ENCODE measurements at places on chromosomes 5 and 9.

DNA sequence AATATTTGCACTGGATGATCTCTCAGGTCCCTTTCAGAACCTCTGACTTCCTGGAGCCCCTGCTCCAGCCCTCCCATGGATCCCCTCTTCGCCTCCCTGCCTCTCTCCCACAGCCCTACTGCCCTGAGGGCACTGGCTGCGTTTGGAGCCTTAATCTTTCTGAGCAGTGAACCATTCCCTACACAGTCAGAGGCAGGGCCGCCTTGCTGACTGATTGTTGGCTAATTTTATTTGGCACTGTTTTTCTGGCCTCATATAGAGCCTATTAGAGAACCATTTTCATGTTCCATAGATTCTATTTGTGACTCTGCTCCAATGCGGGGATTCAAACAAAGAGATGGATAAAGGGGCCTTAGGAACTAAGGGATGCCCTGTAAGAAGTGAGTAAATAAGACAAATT, 91.1 kb downstream of the BRINP1 start:
- DNase-seq, result no peak

DNA sequence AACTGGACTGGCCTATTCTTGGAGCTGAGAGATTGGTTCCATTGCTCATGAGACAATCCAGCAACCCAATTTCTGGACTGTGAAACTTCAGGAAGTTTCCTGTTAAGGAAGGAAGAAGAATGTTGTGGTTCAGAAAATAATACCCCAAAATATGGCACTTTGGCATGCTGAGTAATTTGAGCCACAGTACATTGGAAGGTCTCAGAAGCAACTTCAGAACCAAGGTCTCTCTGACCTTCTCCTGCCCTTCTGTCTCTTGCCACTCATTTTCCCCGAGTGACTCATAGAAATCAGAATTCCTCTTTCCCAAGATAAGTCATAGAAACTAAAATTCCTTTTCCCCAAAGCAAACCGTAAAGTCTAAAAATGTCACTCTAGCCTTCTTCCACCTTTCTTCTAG, 1366.1 kb downstream of the PTPRD start:
- DNase-seq, result no peak

DNA sequence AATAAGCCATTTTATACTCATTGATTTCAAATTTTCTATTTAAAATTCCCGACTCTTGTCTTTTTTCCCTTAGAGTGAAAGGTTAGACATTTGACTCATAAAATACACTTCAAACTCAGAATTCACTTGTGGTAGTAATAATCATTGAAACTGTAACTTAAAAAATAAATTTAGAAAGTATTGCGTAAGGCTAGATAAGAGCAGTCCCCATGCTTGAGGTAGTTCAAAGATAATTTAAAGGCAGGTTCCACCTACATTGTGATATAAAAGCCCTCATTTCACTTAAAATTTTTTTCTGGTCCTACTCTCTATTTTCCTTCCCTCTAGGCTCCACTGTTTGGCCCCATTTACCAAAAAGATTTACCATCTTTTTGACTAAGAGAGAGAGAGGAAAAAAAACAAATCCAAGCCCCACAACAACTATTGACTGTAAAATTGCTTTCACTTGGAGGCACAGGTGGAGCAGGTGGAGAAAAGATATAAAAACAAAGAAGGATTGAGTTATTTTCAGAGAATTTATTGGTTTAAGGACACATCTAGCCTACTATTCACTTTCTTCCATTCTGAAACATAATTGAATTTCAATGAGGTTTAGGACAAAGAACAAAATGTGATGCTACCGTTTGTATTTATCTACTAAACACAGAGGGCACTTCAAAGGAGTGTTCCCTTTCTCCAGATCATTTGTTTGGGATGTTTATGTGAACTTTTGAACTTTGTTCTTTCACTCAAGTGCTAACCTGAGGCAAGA, 61.0 kb downstream of the FBXO4 start:
- DNase-seq, result no peak

DNA sequence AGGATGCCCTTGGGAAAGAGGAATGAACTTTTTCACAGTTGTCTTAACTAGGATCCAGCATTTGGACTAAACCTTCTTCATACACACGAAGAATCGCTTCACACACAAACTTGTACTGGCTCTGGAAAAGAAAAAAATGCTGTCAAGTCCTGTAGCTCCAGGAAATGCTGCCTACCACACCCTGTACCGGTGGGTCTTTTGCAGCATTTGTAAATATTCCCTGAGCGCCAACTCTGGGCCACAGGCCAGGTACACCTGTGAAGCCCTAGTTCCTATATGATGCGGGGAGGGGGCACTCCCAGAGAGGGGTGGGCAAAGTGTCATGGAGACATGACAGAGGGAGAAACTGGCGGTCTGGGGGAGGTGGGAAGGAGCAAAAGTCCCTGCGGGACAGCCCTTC, 58.7 kb upstream of the EPB41L4B start:
- no peak for DNase-seq

GRCh38 chr9:86807367-86807976, 139.8 kb downstream of the GAS1 start:
- no peak for DNase-seq

DNA sequence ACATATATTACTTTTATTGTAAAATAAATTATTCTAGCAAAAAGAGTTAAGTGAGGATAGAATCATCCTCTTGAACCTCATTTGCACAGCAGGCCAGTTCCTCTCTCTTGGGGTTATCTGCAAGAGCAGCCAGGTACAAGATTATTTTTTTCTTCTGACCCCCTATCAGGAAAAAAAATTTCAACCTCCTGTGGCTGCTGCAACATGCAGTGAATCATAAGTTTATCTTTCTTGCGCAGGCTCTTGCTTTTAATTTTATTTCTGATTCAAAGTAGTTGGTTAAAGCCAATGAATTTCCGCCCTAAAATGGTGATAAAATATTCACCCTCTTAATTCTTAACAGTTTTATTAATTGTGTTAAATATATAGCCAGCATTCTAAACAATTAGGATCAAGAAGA, 69.7 kb upstream of the PPP3R2 start:
- DNase-seq, result no peak

DNA sequence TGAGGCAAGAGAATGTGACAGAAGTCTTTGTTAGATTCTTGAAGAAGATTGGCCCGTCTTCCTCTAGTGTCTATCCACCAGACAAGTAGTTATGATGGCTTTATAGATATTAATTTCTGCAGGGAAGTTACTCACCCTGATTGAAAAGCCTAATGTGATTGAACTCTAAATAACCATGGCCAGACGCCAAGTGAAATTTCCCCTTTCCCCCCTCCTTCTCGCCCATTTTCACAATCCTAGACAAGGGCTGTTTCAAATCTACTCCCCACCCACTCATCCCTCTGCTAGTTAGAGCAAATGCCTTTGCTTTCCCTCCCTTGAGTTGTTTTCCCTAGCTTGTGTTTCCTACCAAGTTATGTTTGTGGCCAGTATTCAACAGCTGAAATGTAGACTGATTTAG, 182.5 kb downstream of the TMEM167A start:
- no peak for DNase-seq

- no peak for DNase-seq
Observed at GRCh38 chr5:147949711-147950573, 43.6 kb upstream of the C5orf46 start.

GRCh38 chr9:103919605-103920209, 174.4 kb upstream of the SMC2 start:
- no peak for DNase-seq

DNA sequence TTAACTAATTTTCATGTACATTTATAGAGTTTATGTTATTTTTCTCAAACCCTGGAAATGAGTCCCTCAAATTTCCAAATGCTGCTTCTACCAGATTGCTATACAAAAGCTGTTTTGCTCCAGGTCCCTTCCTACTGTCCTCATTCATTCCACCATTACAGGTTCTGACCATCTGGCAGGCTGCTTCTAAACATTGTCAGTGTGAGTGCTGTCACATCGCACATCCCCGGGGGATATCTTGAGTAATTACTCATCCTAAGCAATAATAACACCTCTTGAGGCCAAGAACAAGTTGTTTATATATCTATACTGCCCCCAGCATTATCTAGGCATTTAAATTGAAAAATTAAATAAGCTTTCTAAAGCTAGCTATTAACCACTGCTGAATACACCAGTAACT, 1675.3 kb upstream of the CDH6 start:
- no peak for DNase-seq

- DNase-seq, result no peak
Observed at GRCh38 chr5:82476155-82476554, 198.0 kb upstream of the RPS23 start.

- no peak for DNase-seq
Observed at GRCh38 chr9:116697362-116697761, 10.3 kb downstream of the TRIM32 start.

- DNase-seq, result no peak
Observed at GRCh38 chr9:33430942-33431341, 16.5 kb downstream of the AQP3 start.

GRCh38 chr9:69145144-69145715, 28.8 kb upstream of the TJP2 start:
- no peak for DNase-seq

- no peak for DNase-seq
Observed at GRCh38 chr5:105752801-105753200, 1917.9 kb downstream of the EFNA5 start.

DNA sequence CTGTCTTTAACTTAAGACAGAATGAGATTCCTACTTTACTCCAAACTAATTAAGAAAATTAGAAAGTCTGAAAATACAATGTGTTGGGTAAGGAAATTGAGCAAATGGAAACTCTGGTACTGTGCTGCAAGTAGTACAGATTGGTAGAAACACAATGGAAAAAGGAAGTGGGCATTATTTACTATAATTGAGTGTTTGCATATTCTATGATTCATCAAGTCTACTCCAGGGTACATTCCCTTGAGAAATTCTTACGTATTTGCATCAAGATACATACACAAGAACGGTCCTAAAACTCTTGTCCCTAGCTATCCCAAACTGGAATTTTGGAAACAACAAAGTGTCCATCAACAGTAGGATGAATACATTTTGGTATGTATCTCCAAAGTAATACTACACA, 123.5 kb upstream of the TARS1 start:
- no peak for DNase-seq

- no peak for DNase-seq
Observed at GRCh38 chr5:153660919-153661318, 170.4 kb downstream of the GRIA1 start.

- DNase-seq, result no peak
Observed at GRCh38 chr5:87650284-87650683, 237.6 kb upstream of the CCNH start.

DNA sequence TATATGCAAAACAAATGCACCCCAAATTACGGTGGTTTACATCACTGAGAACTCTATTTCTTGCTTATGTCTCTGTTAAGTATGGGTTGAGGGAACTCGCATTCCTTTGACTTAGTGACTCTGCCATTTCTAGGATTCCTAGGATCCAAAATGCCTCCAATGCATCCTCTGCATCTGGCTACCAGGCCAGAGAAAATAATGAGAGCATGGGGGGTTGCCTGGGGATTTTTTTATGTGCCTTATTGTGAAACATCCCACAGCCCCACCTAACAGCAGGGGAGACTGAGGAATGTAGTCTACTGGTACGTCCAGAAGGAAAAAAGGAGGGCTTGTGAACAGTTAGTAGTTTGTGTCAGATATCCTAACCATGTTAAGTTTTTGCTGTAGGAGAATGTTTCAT, 466.0 kb upstream of the ARRDC3 start:
- DNase-seq, result no peak

DNA sequence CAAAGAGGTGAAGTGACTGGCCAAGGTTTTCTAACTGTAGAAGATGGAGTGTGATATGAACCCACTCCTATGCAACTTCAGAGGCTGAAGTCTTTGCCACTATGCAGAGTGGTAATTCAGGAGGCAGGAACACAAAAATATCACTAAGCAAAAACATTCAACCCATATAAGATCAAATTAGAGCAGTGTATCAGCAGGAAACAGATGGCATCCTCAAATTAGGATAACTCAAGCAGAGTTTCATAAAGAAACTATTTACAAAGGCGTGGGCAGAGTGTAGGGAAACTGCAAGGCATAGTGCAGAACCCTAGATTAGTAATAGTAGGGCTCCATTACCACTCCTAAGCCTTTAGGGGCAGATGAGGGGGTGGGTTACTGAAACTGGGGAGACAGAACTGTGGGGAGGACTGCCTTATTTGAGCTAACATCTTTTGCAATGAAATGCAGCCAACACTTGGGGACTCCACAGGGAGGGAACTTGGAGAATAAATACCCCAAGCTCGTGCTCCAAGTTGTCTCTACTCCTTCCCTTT, 72.2 kb downstream of the PTTG1 start:
- no peak for DNase-seq

- no peak for DNase-seq
Observed at GRCh38 chr5:20368571-20369517, 380.8 kb upstream of the CDH18 start.

GRCh38 chr9:137430723-137431415, 7.7 kb downstream of the NOXA1 start:
- no peak for DNase-seq

DNA sequence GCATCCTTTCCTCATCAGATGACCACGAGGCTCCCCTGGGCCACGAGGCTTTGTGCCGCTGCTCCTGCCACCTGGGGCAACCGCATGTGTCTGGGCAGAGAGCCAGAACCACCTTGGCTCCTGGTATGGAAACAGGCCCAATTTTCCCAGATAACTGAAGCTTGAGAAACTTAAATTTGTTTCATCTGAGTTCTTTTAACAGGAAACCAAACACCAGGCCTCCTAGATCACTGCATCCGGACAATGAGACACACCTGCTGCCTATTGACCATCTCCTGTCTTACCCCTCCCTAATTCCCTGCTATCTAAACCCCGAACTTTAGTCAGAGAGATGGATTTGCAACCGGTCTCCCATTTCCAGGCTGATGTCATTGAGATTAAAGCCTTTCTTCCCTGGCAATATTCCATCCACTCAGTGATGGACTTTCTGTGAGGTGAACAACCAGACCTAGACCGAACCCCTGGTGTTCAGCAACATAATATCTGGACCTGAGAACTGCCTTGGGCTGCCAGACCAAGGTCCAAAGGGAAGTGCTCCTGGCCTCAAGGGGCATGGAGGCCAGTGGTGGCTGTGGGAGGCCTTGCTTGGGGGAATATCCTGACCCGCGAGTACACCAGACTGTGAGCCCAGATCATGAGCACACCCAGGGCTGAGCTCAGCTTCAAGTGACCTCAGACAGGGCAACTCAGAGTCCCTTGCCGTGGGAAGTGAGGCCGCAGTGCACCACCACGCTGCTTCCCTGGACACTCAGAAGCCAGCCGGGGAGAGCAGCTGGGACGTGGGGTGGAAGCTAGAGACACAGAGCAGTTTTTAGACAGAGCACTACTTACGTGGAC, 199.7 kb downstream of the HSPA4 start:
- no peak for DNase-seq
